Skin of body (tissue), 3 donors: ENCODE measurements at places on chromosomes 1 and 21. TPM values are rescaled to one million over a fixed set of nuclear protein-coding genes. Genes with fewer than 3 reads are reported as not detected.

The ZBTB18 gene
- total RNA-seq = 14.4 TPM

The KISS1 gene
- total RNA-seq = 0.69 TPM

The ADGRL4 gene
- total RNA-seq = 17.8 TPM

The TRIM46 gene
- 0.20 TPM for total RNA-seq

DNA sequence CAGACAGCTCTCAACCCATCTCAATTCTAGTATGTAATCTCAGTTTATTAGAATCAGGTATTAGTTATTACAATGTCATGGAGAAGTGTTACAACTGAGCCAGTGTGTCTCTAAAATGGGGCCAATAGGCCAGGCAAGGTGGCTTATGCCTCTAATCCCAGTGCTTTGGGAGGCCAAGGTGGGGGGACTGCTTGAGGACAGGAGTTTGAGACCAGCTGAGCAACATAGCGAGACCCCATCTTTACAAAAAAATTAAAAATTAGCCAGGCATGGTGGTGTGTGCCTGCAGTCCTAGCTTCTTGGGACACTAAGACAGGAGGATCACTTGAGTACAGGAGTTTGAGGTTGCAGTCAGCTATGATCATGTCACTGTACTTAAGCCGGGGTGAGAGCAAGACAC, 104.9 kb downstream of the BCAR3 start:
- no peak for DNase-seq

- DNase-seq = no peak
Observed at GRCh38 chr1:234118911-234119310, 214.4 kb downstream of the SLC35F3 start.

DNA sequence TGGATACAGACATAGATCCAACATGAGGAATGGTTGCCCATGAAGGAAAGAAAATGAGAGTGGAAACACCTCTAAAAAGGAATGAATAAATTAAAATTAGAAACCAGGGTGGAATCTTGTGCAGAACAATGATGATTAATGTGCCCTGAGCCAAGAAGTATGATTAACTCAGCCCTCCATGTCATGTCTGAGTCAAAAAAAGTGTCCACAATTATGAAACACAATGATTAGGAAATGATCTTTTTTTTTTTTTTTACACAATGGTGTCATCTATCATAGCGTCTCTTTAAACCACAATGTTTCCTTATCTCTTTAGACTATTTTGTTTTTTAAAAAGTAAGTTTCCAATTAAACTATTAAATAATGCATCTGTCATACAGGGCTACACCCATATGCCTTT, 78.9 kb upstream of the RAB4A start:
- no peak for DNase-seq

DNA sequence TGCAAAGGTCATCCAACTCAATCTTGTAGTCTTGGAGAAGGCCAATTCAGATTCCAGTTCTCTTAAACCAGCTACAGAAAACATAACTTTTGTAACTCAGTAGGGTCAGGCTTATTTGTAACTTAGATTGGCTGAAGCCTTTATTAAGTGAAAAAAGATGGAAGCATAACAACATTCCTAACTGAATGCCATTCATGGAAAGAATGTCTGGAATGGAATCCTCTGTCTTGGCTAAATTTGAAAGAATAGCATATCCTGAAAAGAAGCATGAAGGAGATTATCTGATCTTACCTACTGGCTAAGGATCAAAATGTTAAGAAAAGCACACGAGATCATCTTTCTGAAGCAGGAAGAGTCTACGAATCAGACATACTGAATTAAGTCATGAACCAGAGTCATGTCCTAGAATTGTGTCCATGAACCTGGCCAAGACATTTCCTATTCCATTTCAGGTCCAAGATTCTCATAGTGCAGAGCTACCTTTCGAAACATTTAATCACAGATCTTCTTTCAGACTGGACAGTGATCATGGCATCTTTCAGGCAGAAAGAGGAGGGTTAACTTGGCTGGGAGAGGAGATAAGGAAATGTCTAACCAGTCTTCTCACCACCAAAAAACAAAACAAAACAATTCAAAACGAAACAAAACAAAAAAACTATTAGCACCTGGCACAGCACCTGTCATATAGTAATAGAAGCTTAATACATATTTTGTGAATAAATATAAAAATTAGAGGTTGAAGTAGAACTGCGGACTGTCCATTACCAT, 75.6 kb downstream of the XCL2 start:
- DNase-seq = no peak

DNA sequence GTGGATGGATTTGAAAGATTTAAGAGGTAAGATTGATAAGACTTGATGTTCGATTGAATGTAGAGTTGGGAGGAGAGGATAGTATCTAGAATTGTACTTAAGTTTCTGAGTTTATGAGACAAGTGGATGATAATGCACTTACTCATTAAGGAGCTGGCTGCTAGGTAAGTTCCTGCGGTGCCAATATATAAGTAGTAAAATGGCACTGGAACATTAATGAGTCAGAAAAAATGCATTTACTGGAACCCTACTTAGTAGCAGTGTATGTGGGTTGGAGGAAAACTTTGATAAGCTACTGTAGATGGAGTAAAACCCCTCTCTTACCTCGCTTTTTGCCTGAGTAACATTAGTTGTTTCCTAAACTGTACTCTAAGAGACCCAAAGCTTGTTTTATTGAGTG, 68.2 kb downstream of the ZFYVE9 start:
- DNase-seq = no peak
